Kidney glomerular epithelial cell (primary cell): ENCODE measurements at places on chromosomes 11 and 22.

DNA sequence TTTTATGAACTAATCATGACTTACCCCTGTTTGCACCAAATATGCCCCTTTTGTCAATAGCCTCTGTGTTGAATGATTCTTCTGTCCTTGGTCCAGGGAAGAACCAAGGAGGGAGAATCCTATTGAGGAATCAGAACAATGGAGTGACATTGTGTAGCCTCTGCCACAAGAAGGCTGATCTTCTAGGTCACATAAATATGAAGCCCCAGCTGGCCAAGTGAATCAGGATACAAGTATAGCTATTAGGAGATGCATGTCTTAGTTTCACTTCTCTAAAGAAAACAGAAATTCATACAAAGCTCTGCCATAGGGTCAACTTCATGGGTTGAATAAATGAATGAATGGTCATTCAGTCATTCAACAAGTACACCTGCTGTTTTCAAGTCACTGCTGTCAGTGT, 118.2 kb upstream of the BLID start:
- no peak for DNase-seq

DNA sequence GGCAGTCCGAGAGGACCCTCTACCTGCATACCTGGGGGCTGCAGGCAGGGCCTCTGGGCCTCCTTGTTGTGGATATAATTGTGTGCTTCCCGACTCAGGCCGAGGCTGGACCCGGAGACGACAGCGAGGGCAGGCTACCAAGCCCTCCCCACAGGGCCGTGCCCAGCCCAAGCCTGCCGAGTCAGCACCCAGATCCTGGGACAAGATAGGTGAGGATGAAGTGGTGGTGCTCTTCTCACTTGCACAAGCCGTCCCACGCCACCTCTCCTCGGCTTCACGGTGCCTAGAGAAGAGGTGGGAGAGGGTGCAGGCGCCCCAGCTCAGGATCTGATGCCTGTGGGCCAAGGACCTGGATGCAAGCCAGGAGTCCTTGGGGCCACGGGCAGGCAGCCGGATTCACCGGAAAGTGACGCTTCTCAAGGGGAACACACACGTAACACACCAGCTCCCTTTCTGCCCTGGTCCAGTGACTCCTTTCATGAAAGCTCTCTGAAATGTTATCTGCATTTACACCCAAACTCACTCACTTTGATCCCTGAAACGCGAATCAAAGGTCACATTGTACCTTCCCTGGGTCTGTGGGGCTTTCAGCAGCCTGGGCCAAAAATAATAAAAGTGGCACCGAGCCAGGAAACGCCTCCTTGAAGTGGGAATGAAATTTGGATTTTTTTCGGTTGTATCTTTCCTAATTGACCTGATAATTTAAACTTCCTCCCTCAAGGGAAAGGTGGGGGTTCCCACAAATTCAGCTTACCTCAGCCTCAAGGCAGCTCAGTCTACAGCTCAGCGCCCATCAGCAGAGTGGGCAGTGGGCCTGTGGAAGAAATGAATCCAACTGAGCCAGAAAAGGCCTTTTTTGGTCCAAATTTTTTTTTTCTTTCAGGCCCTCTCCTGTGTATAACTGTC, 1.1 kb upstream of the GNB1L start:
- peak; percentile 40 for DNase-seq

- no peak for DNase-seq
These were observed 1.0 kb downstream of the NUP98 start for GRCh38 chr11:3796346-3796745.

- DNase-seq: no peak
These were observed 44.0 kb downstream of the EIF4ENIF1 start for GRCh38 chr22:31445642-31446041.

DNA sequence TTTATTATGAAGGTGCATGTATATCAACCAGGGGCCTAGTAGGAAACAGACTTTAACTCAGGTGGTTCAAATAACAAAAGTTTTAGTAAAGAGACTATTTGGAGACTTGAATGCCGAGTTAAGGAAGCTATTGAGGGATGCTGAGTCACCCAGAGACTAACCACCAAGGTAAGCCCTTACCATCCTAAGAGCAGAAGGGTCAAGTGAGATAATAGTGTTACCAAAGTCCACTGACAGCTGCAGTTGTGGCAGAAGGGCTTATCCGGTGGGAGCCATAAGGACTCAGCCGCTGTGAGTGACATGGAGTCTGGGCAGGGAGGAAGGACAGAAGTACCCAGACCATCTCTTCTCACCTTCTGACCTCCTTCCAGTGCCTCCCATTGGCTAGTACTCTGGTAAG, 134.0 kb downstream of the INSC start:
- DNase-seq: no peak

DNA sequence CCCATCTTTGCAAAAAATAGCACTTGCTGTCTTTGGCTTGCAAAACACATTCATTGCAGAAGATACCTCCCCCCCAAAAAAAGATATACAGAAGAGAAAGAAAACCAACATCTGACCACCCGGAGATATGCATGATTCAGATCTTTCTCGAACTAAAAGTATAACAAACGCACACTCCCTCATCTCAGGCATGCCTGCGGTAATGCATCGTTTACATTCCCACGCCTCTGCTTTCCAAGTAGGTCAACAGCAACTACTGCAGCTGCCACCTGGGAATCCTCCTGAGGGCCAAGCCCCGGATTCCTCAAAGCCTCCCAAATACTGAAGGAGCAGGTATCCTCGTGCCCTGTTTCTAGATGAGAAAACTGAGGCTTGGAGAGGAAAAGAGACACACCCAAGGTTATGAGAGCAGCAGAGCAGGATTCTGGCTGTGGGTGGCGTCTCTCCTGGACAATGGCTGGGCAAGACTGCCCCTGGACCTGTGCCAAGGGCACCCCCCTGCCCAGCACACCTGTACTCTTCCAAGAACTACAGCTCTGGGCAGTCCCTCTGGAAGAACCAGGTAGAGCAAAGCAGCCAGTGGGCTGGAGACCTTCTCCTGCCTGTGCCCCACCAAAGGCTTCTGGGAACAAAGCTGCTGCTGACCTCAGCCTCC, 38.1 kb downstream of the NUP50 start:
- no peak for DNase-seq

GRCh38 chr11:84950569-84951270, 676.4 kb downstream of the DLG2 start:
- no peak for DNase-seq

- DNase-seq: peak; percentile 16
These were observed 37.8 kb downstream of the PGR start for GRCh38 chr11:101091781-101092180.

- DNase-seq: no peak
These were observed 861.6 kb downstream of the METTL15 start for GRCh38 chr11:28969832-28970231.

- DNase-seq: no peak
These were observed 32.0 kb downstream of the WNT11 start for GRCh38 chr11:76174330-76174729.

- no peak for DNase-seq
These were observed 14.3 kb downstream of the ADORA2A start for GRCh38 chr22:24441406-24442351.

DNA sequence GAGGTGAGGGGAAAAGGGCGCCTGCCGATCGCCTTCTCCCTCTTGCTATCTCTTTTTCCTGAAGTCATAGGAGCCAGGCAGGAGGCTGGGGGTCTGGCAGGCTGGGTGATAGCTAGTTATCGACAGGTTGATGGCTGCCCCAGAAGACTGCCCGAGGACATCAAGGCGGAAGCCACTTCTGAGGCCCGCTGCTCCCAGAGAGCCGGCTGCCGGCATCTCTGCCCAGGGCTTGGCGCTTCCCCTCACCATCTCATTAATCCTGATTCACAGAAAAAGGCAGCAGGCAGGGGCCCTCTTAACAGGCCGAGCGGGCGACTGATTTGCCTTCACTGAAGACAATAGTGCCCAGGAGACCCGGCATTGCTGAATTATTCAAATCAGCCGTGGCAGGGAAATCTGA, 124.2 kb downstream of the MIAT start:
- DNase-seq: no peak

- DNase-seq: no peak
These were observed 85.5 kb downstream of the AMBRA1 start for GRCh38 chr11:46508360-46508759.

DNA sequence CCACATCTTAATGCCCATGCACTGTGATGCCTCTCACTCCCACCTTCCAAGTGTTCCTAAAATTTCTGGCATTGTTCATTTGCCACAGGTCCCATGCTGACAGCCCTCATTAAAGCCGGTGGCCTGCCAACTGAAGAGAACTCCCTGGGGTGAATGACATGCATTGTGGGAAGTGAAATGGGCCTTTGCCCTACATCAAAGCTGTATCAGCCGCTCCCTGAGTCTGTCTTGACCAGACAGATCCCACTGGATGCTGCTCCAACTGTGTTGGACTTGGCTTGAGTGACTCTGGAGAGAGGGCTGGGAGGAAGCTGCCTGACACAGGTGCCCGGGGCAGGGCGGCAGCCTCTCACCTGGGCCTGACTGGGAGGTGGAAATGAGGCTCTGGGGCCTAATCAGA, 8.8 kb upstream of the SEC14L4 start:
- DNase-seq: no peak

GRCh38 chr11:82867495-82868082, 32.6 kb downstream of the PRCP start:
- peak; percentile 64 for DNase-seq

DNA sequence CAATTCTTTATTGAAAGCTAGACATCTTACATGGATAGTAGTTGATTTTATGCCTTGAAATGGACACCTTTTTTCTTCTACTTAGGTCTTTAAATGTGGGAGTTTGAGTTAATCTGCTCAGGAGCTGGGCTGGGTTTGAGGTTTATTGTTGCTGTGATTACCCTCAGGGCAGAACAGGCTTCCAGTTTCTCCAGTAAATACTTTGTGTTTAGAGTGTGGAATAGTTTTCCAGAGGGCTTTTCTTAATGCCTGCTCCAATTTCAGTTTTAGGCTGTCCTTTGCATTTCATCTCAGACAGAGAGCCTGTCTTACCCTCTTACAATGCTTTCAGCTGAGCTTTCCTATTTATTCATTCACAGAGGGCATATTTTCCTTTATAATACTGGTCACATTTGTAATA, 69.9 kb upstream of the ADORA2A start:
- DNase-seq: no peak
